ENCODE measurements at places on chromosomes 6 and 20. TPM values are rescaled to one million over a fixed set of nuclear protein-coding genes. Genes with fewer than 3 reads are reported as not detected.

The NOTCH4 gene
- total RNA-seq: 1.4 TPM

The F13A1 gene
- not detected for total RNA-seq

The SLC13A3 gene
- 4.6 TPM for total RNA-seq

The LRFN2 gene
- not detected for total RNA-seq

The SDCBP2 gene
- 3.9 TPM for total RNA-seq

The JPH2 gene
- 1.4 TPM for total RNA-seq

The PTCHD4 gene
- 0.18 TPM for total RNA-seq

The VGLL2 gene
- total RNA-seq: not detected

The SLCO4A1 gene
- total RNA-seq: 0.89 TPM

The KIF16B gene
- 9.2 TPM for total RNA-seq

The PCK1 gene
- not detected for total RNA-seq

The HLA-DRA gene
- total RNA-seq: not detected

The RGS17 gene
- 13.8 TPM for total RNA-seq

The CNKSR3 gene
- 6.1 TPM for total RNA-seq

Data from myometrial cell (primary cell).